Activated CD4-positive, alpha-beta T cell treated with anti-CD3 and anti-CD28 coated beads for 48 hours (primary cell): ENCODE measurements at places on chromosomes 12 and 14.

DNA sequence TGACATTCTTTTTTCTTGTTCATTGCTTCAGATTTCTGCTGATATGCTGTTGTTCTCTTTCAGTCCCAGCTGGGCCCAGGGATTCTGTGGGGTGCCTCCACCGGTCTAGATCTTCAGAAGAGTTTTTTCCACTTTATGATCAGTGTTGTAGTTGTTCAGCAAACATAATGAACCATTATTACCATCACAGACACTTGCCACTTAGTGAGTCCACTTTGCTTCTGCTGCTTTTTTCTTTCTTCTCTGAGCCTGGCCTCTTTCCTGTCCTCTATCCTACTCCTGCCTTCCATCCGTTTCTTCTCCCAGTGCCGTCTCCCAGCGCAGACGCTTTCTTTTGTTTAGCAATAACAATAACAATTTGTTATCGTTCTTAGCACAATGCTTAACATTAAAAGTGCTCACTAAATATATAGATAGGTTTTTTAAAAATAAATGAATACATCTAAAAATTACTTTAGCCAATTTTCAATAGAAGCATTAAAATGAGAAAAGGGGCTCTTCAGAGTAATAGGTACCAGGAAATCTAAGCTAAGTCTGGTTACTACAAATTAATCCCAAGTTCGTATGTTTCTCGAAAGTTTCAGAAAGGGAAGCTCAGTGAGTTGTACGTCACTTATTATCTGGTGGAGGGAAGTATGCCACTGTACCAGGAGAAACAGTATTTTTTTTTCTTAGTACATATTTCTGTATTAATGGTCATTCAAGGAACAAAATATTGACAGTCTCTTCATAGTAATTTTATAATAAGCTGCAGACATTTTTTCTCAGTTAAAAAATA is 98.2 kb downstream of the SRGAP1 start:
- no peak for DNase-seq

GRCh38 chr12:47900131-47901062 is 4.4 kb downstream of the VDR start:
- no peak for DNase-seq

DNA sequence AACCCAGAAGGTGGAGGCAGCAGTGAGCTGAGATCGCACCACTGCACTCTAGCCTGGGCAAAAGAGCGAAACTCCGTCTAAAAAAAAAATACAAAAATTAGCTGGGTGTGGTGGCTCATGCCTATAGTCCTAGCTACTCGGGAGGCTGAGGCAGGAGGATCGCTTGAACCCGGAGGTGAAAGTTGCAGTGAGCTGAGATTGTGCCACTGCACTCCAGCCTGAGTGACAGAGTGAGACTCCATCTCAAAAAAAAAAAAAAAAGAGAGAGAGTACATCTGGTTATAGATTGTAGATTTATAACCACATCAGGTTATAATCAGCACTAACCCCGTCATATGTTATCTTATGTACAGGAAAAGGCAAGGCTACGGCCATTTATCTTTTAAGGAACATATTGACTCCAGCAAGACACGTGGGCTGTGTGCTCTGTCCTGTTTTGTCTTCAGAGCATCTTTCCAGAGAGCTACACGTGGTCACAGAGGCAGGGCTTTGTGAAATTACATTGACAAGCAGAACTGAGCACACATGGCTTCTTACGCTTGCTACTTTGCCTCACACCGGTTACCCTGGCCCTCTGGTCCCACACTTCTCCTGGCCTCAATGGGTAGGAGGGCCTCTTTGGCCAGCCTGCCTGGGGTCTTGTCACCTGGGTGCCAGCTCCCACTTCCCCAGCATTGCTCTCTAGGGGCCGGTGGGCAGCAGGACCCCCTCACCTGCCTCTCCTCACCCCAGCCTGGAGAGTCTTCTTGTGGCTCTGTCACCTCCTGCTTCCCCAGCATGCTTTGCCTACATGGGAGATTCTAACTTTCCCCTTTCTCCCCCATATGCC is 6.8 kb upstream of the DYNC1H1 start:
- no peak for DNase-seq

- DNase-seq: no peak
Measured at GRCh38 chr14:85516239-85517113, 13.5 kb upstream of the FLRT2 start.
